ENCODE measurements at places on chromosomes 5 and 9.
A peak's percentile ranks its signal among the peaks of the same experiment; 100 is the strongest.

DNA sequence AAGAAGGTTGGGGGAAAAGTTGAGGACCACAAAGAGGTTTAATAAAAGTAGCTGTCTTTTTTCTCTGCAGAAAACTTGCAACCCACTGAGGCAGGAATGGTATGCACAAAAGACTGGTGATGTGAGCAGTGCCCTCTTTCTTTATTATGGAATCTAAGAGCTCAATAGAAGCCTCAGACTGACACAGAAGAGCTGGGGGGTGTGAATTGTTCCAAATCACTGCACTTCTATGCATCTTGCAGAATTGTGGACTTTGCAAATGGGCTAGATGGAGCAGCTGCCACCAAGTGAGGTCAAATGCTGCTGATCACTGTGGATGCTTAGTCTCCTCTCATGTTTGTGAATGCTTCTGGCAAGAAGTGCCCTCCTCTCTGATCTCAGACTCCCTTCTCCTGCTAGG, 227.1 kb downstream of the ZSWIM6 start:
- DNase-seq, result no peak

DNA sequence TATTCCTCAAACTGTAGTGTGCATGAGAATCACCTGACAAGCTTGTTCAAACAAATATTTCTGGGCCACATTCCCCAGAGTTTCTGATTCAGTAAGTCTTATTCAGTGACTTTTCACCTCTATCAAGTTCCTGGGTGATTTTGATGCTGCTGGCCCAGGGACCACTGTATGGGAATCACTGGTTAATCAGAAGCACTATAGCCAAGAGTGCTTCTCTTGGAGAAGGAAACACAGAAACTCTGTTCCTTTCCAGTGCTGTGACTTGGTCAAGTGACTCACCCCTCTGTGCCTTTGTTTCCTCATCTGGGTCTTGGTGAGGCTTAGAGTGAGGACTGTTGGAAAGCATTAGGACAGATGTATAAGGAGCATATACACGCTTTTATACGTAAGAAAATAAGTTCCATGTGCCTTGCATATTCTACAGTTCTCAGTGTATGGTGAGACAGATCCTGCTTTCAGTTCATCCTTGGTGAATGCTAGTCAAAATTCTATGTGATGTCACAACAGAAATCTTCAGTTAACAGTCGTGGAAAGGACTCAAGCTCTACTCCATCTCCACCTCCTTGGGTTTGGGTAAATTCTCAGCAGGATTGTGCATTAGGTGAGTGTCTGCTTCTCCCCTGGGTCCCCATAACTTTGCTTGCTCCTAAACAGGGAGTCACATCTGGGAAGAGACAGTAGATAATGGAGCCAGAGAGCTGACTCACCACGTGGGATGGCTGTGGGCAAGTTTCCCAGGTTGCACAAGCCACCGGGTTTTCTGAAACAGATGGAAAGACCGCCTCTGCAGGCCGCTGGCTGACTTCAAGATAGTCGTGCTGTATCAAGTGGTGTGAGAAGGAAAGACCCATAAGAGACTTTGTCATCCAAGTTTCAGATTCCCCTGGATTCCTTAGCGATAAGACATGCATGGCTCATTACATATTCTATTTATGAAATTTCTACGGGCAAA, 117.0 kb downstream of the NXNL2 start:
- no peak for DNase-seq

- DNase-seq, result no peak
Observed at GRCh38 chr5:96316487-96316886, 116.6 kb downstream of the PCSK1 start.

GRCh38 chr5:68450245-68450852, 234.8 kb downstream of the PIK3R1 start:
- DNase-seq, result no peak

- DNase-seq, result no peak
Observed at GRCh38 chr5:88860501-88860900, 22.5 kb downstream of the MEF2C start.

GRCh38 chr5:58462623-58463230, 2.8 kb upstream of the PLK2 start:
- peak; percentile 10 for DNase-seq

- no peak for DNase-seq
Observed at GRCh38 chr9:89138463-89139390, 39.9 kb downstream of the SHC3 start.

GRCh38 chr9:84871983-84872382, 202.5 kb downstream of the NTRK2 start:
- no peak for DNase-seq

GRCh38 chr9:90331826-90332575, 310.6 kb downstream of the DIRAS2 start:
- DNase-seq, result no peak

DNA sequence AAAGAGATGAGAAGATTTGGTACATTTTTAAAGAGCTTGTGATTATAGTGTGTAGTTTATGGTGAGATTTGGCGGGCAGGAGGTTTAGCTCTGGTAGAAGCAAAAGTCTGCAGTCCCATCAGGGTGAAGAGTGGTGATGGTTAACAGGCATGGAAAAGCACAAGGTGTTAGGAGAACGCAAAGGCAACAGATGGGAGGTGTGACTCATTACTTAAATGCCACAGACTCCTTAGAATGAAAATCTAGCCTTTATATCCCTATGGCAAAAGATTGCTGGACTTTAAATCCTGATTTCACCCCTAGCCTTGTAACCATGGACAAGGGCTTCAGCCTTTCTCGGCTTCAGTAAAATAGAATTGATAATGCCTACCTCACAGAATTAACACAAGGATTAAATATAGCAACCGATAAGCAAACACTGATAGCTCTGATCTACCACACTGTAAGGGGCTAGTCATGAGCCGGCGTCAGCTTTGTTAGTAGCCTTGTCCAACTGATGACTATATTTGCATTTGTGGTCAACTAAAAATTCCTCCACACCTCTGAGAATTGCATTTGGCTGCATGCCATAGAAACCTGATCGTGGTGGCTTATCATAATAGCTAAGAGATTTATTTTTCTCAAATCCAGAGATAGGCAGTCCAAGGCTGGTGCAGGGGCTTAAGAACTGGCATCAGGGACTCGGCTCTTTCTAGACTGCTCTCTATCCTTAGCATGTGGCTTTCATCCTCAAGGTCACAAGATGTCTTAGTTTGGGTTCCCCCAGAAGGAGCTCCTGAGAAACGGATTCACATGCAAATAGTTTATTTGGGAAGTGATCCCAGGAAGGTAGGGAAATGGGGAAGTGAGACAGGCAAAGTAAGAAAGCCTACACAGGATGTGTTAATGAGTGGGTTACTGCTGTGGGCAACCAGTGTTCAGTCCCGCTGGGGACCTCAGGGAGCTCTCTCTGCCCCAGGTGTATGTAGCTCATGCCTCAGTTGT, 19.6 kb downstream of the MFAP3 start:
- no peak for DNase-seq

GRCh38 chr9:110016340-110016739, 191.6 kb downstream of the C9orf152 start:
- DNase-seq, result no peak

DNA sequence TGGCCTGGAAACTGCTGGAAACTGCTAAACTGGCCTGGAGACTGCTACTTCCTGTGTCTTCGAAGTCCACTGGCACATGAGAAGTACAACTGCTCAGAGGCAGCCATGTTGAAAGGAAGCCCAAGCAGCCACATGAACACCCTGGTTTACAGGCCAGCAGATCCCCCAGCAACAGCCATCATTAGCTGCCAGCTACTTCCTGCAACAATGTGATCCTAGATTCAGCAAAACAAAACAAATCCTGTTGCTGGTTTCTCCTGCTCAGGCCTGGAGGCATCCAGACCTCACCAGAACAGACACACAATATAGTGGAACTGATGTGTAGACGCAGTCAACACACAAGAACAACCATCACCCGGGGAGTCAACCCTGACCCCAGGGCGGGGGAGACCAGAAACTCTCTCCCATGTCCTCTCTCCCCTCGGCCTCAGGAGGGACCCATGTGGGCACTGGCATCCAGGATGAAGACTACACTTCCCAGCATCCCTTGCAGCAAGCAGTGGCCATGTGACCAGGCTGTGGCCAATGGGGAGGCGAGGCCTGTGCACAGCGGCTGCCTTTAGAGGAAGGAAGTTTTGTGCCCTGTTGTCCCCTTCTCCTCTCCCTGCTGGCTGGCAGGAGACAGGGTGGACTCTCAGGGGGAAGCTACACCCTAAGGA, 9.2 kb upstream of the LCN15 start:
- peak; percentile 71 for DNase-seq

DNA sequence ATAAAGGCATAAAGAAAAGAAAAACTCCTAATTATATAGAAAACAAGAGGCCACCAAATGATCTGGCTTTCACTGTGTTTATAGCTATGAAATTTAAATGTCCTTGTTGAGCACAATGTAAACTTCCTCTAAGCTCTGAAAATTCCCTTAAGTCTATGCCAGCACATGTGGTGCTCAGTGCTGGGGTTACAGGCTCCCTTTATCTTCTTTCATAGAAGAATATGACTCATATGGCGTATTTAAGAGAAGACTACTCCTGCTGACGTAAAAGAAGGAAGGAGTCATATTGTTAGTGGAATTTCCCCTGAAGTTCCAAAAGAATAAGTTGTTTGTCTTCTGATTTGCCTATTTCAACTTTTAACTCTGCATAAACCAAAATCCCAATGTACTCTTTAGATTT, 30.4 kb downstream of the RNF145 start:
- DNase-seq, result no peak

DNA sequence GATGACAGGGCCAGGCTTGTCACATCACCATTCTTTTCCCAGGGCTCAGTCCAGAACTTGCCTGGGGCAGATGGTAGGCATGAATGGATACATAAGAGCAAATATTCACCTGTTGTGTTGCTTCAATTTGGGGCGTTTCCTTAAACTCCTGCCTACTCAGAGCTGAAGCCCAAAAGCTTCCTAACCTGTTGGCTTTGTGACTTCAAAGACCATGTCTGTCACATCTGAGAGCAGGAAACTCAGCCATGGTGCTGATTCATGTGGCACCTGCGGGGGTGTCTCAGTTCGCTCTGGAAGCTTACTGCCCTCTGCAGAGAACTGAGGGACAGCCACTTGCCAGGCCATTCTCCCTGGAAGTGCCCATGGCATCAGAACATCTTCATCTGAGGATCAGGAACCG, 246.6 kb downstream of the HSPA4 start:
- DNase-seq, result no peak

DNA sequence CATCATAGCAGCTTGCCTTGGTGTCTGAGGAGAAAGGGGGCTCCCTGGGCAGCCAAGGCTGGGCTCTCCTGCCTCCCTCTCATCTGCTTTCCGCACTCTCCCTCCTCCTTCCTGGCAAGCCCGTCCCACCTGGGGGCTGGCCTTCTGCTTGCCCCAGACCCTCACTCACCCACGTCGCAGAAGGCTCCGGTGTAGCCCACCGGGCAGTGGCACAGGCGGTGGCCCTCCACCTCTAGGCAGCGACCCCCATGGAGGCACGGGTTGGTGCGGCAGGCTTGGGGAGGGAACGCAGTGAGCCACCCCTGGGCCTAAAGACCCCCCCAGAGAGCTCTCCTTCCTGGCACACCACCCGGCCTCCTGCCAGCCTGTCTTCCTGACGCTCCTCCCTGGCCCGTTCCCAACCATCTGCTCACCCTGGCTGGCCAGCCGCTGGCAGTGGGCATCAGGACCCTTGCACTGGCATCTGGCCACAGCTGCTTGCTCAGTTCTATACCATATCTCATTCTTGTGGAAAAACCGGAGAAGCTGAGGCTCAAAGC, 4.2 kb upstream of the PFN3 start:
- no peak for DNase-seq

GRCh38 chr5:30866142-30866541, 327.3 kb upstream of the CDH6 start:
- DNase-seq, result no peak

GRCh38 chr9:135328485-135329417, 150.8 kb upstream of the PPP1R26 start:
- DNase-seq, result no peak

DNA sequence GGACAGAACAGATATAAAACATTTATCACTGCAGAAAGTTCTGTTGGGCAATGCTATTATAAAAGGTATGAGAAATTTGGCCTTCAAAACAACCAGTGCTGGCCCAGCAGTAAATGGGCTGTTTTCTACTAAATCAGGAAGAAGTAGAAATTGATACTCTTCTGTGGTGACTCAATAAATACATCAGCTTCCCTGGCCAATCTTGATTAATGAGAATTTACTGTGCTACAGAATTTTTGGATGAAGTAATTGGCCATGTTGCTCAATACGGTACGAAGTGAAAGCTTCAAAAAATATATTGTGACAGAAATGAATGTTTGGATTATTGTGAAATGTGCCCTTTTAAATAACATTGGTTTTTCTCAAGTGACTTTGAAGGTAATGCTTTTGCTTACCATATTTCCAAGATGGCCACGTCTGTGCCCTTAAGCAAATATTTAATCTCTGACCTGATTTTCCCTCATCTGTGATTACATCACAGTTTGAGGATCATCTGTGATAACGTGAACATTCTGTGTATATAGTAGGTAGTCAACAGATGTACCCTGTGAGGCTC, 4.2 kb downstream of the DNAJA1 start:
- no peak for DNase-seq

GRCh38 chr9:136019041-136019680, 58.0 kb upstream of the UBAC1 start:
- no peak for DNase-seq

DNA sequence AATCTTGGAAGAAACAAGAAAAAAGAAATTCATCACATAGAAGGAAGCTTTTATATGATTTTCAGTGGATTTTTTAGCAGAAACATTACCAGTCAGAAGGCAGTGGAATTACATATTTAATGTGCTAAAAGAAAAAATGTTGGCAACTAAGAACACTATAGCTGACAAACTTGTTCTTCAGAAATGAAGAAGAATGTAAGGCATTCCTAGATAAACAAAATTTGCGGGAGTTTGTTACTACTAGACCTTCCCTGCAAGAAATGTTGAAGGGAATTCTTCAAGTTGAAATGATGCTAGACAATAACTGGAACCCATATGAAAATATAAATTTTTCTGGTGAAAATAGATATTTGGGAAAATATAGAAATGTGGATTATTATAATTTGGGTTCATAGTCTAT, 718.3 kb upstream of the GRAMD2B start:
- no peak for DNase-seq

DNA sequence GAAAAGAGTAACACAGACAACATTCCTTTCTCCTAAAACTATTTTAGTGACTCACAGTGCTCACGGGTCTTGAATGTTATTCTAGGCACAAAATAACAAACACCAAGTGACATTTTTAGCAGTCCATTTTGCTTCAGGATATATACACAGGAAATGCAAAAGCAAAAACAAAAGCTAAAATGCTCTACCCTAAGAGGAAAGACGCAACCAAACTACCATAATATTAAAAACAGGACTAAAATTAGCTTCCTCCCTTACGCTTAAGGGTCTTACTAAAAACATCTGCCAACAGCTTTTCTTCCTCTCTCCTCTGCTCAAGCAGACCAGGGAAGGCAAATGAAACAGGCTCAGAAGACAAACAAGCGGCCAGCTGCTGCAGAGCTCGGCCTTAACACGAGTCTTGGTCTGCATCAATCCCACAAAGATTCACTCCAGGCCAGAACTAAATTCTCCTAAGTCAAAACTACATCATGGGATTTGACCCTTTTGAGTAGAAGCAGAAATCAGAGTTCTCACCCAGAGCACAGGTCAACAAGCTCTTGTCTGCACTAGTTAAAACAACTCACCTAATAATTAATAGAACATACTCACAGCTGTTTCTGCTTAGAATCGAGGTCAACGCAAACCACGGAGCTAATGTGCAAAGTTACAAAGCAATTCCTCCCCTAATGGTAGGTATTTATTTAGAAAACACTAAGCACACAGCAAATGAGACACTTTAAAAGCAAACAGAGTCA, 62.3 kb downstream of the RAPGEF1 start:
- no peak for DNase-seq

All from iPS-NIHi11 (cell line).